ENCODE measurements at places on chromosomes 5 and 9. TPM values are rescaled to one million over a fixed set of nuclear protein-coding genes. Genes with fewer than 3 reads are reported as not detected.

The ANXA6 gene
- 93.2 TPM for total RNA-seq

The ALG2 gene
- total RNA-seq = 22.2 TPM

The GAS1 gene
- 5.5 TPM for total RNA-seq

The OBP2B gene
- not detected for total RNA-seq

The COL5A1 gene
- total RNA-seq = 7.5 TPM

The ZNF474 gene
- total RNA-seq = 15.7 TPM

The ADAMTSL2 gene
- total RNA-seq = 34.8 TPM

The CNTNAP3 gene
- total RNA-seq = 7.7 TPM

The MOB3B gene
- total RNA-seq = 5.7 TPM

The CNTLN gene
- 19.2 TPM for total RNA-seq

The MED27 gene
- total RNA-seq = 17.8 TPM

The GPRIN1 gene
- total RNA-seq = under 0.01 TPM

Data from upper lobe of left lung (tissue), 6 donors.